ENCODE measurements at places on chromosomes 6 and 20.

DNA sequence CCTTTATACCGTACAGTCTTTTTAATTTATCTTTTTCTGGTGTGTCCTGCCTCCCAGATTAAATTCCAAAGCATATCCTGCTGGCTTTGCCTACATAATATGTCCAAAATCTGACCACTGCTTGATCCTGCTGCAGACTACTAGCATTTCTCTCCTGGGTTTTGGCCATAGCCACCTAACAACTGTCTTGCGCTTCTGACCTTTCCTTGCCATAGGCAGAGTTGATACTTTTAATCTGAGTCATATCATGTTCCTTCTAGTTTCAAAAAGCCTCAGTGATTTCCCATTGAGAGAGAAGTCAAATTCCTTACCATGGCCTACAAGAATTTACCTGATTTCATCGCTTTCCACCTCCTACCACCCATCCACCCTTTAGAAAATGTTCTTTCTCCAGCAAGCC lies 104.8 kb downstream of the BCKDHB start:
- no peak for DNase-seq

- no peak for DNase-seq
Measured at GRCh38 chr6:128507337-128508310, 12.8 kb downstream of the PTPRK start.

DNA sequence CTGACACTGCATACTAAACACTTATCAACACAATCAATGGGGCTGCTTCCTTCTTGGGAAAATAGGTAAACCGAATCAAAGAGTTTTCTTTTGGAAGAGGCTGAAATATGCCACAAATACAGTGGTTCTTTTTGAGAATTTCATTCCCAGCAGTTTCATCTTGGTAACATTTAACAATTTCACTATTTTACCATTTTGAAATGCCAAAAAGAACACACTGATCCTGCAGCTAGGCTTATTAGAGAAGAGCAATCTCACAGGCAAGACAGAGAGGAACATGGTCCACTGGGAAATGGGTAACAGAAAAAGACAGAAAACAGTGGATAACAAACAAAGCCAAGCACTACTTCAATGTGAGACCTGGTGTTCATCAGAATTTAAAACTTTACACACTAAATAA lies 2.5 kb downstream of the CNR1 start:
- no peak for DNase-seq

DNA sequence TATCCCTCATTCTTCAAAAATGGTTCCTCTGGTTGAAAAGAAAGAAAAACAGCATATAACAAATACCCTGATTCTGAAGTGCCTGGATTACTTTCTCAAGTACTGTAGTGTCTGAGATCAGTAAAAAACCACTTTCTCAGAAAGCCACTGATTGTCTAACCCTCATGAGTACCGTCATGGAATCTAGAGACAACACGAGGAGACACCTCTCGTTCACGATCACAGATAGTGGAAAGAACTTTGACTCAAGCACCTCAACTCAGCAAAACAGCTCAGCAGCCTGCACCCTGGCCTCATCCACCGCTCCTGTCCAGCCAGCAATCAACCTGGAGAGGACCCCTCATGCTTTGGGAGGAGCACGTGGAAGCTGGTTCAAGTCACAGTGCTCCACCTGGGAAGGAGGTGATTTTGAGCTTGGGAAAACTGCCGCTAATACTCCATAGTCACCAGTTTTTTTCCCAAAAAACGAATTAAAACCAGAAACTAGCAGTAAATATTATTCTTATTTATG lies 1.0 kb downstream of the SCML4 start:
- no peak for DNase-seq

- DNase-seq: no peak
Measured at GRCh38 chr20:6519556-6519955, 247.9 kb upstream of the BMP2 start.

- DNase-seq: peak; percentile 82
Measured at GRCh38 chr20:39081255-39081654, 119.1 kb downstream of the DHX35 start.

DNA sequence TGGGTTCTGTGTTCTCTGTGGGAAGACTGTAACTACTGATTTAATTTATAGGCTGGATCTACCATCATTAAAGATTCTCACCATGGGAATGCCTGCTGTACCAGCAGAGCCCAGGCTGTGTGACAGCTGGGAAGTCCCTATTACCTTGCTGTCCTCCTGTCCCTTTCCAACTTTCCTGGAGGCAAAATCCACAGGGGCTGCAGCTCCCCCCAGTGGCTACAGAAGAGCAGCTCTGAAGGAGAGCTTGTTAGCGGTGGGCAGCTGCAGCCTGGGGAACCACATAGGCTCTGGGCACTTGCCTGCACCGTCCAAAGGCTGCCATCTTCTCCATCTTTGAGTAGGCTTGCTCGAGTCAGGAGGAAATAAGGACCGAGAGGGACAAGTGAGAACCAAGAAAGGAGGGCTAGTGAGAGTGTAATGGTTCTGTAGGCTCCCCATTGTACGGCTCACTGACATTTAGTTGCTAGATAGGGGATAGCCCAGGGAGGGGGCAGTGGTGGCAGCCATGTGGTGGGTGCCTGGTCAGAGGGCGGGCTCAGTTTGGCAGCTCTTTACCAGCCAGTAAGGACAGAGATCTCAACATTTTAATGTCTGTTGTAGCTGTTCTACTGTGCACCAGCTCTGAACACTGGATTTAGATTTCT lies 155.1 kb upstream of the MLIP start:
- peak; percentile 53 for DNase-seq

GRCh38 chr20:49825521-49826033 lies 12.9 kb downstream of the SLC9A8 start:
- DNase-seq: no peak

- no peak for DNase-seq
Measured at GRCh38 chr6:12238219-12238618, 51.9 kb upstream of the EDN1 start.

DNA sequence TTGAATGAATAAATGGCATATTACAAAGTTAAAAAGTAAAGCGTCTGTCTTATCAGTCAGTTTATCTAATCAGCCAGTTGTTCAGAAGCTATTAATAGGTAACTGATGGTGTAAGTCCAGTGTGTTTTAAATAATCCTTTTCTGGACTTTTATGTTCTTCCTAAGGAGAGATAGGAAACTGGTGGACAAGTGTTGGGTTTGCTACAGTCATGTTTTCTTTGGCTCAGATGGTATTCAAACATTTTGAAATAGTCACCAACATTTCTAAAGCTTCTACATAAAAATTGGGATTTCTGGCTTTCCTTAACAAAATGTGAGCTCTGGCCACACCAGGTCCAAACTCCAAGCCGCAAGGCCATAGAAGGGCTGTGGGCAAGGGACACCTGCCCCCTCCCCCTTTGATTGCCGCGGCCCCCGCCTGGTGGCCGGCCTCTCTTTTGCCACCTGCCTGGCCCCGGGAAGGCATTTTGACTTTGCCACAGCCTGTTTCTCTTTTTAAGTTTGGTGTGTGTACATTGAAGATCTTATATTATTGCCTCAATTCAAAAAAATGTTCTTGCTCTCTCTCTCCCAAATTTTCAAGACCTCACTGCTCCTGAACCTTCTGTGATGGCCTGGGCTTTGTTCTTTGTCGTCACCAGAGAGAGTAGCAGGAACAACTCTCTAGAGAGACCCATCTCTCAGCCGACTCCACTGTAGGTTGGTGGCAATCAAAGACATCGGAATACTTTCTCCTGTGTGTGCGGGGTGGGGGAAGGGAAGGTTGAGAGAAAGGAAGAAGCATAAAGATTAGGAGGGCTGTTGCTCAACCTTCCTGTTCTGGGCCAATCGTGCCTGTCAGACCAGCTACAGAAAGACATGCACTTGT lies 84.0 kb upstream of the ZNF217 start:
- no peak for DNase-seq

DNA sequence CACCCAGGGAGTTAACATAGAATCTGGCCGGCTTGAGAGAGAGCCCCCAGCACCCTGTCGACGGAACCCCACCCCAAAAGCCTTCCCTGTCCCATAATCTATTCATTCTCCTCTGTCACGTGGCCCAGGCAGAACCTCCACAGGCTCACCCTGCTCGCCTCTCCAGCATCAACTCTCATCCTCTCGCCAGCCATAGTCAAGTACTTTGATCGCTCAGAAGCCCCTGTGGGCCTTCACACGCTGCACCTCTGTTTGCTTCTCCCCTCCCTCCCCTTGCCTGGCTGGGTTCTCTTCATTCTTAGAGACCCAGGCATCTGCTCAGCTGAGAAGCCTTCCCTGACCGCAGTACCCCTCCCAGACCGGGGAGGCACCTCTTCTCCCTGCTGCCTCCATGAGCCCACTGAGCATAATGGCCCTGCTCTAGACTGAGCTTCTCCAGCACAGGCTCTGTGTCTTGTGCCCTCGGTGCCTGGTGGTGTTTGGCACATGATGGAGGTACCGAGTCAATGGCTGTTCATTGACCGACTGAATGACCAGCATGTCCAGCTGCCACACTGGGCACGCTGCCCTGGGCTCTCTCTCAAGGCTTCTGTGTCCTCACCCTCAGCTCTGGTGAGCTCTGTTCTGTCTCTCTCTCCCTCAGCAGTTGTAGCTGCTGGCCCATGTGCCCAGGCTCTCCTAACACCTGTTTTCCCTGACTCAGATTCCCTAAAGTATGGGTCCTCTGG lies 33.7 kb downstream of the PKIG start:
- no peak for DNase-seq

DNA sequence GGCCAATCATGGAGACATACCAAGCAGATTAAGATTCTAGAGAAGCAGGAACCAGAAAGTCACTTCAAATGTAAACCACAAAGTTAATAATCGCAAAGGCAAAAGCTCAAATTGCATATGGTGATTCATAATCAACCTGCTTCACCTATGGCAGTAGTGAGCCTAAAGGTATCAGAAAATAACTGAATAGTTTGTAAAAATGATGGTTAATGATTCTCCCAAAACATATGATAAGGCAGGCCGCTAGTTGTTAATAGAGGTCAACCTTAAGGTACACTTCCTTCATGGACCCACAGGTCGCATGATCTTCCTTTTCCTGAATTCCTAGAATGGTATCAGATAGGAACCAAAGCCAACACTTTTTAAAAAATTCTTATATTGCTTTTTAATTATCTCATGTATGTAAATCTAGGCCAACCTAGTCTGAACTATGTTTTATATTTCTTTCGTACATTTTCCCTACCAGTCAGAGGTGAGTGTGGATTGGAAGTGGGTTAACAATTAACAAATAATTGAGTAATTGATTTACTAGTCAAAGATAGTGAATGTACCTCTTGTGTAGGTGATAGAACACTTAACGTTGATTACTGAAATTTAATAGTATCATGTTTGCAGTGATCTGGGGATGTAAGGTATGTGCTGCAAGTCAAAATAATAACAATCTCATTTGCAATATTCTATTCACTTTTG lies 16.4 kb downstream of the TAAR2 start:
- no peak for DNase-seq

DNA sequence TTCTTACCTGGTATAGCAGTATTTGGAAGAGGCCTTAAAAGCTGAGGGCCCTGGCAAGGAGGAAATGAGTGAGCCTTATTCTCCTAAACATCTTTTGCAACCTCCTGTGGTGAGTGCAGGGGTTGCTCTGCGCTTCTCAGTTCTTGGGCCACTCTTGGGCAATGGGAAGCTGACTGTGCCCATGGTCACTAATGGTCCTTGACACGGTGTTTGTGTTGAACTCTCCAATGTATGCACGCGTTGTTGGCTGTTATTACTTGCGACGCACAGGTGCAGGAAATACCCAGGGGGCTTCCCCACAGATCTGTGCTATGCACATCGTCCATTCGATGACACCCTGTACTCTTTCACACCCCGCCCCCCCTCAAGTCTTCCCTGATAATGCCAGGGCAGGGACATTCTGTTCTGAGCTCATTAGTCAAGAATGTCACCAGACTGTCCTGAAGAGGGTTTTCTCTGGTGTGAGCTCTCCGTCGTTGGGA lies 79.7 kb downstream of the EDN1 start:
- DNase-seq: no peak

DNA sequence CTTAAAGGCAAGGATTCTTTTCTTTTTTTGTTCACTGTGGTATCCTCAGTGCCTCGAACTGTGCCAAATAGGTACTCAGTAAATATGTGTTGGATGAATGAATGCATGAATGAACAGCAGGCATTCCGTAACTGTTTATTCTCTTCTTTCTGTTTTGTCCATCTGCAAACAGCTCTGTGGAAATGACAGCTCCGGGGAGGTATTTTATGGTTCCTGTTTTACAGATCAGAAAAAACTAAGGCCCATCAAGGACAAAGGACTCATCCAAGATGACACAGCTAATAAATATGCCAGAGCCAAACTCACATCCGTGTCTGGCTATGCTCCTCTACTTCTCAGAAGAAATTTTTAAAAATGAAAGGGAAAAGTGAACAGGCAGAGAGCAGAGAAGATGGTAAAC lies 21.0 kb downstream of the JPH2 start:
- DNase-seq: no peak

DNA sequence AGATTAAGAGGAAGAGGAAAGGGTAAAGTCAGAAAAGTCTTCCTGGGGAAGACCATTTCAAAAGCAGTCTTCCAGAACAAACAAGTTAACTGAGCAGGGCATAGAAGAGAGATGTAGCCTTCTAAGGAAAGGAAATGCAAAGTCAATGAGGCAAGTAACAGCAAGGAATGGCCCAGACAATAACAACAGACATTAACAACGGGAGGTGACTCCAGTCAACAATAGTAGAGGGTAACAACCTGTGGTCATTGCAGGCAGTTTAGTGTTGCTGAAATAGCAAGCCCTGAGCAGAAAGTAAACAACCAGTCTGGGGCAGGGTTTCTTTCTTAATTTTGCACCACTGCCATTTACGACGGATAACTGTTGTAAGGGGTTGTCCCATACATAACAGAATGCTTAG lies 2.1 kb downstream of the MDN1 start:
- no peak for DNase-seq

- no peak for DNase-seq
Measured at GRCh38 chr20:52365688-52366087, 174.1 kb upstream of the ZFP64 start.

DNA sequence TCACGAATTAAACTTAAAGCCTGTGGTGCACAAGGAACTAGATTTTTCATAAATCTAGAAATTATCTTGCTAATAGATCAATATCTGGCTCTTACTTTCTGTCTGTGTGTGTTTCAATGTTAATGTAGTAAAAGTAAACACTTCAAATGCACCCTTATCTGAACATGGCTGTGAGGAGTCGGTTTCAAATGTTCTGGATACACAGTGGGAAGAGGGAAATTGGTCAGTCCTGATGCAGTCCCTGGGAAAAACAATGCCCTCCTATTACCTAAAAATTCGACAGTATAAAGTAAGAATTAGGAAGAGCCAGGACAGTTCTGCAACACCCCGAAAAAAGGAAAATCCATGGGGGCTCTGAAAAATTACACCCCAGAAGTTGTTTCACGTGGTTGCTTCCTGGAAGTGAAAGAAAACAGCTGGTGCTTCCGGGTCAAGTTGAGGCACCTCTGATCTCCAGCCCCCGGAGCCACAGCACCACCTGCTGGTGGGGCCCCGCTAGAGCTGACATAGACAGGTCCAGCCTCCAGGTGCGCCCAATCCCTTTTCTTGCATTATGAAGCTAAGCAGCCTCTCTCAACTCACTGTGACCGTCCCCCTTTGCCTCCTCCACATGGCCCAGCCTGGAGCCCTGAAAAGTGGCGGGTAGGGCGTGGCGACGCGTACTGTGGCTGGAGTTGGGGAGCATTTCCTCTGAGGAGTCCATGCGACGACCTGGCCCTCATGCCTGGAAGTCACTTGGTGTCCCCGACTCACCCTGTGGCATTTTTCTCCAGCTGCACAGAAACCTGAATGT lies 8.3 kb downstream of the SEMG2 start:
- no peak for DNase-seq
